CD4-positive, alpha-beta memory T cell (primary cell): ENCODE measurements at places on chromosomes 2 and 18. TPM values are rescaled to one million over a fixed set of nuclear protein-coding genes. Genes with fewer than 3 reads are reported as not detected.

DNA sequence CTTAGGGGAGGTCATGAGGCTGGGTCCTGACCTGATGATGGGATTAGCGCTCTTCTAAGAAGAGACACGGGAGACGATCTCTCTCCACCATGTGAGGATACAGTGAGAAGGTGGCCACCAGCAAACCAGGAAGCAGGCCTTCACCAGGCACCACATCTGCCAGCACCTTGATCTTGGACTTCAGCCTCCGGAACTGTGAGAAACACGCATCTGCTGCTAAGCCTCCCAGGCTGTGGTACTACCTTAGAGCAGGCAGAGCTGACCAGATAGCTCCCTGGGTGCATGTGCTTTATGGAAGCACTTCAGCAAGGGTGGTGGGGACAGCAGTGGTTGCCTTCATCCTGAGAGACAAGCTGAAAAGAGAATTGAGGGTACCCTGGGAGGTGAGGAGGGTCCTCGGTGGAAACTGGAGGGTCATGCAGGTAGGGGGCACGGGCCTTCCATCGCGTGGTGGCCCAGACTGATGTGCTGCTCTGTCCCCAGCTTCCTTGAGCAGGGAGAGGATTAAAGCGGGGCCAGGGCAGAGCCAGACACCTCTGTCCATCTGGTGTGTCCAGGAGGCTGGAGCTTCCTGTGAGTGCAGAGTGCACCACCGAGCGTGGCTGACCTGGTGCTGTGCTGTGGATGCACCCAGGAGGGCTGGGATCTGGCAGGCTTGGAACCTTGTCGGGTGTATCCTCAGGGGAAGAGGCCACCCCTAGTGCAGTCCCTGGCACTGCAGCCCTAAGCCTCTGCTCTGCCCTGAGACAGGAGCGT is 42.9 kb upstream of the HS6ST1 start:
- no peak for DNase-seq

The GPBAR1 gene
- polyA plus RNA-seq, result 0.32 TPM

The SGPP2 gene
- 2.1 TPM for polyA plus RNA-seq

GRCh38 chr2:122203523-122203922 is 448.1 kb downstream of the TSN start:
- no peak for DNase-seq

GRCh38 chr18:79558933-79559416 is 120.6 kb upstream of the CTDP1 start:
- DNase-seq, result no peak

DNA sequence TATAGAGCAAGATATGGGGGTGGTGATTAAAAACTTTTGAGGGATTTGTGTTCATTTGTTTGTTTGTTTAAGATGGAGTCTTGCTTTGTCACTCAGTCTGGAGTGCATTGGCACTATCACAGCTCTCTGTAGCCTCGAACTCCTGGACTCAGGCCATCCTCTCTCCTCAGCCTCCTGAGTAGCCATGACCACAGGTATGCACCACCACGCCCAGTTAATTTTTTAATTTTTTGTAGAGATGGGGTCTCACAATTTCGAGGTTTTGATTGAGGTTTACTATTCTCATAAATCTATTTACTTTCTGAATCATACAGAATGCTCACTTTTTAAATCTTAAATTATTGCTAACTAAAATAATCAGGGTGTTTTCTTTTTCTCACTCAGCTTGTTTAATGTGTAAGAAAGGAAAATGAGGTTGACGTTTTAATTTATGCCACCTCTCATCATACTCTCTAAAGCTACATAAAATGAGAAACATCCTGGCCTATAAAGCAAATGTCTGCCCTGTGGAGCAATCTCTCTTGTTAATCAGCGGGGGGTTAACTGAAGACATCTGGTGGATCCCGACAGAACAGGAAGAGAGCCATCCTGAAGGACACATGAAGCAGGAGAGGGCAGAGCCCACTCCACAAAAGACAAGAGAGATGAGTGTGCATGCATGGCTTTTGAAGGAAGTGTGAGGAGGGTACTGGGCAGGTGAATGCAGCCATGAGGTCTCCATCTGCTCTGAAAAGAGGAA is 589.1 kb upstream of the SLC8A1 start:
- DNase-seq, result no peak

The MAL gene
- 274 TPM for polyA plus RNA-seq
